ENCODE measurements at places on chromosomes 1 and 21.

- no peak for DNase-seq
These were observed 42.2 kb downstream of the ATP1B1 start for GRCh38 chr1:169148472-169149252.

- peak; percentile 47 for DNase-seq
These were observed 1.5 kb upstream of the HDGF start for GRCh38 chr1:156752843-156753482.

GRCh38 chr1:37616330-37616729 is 18.4 kb downstream of the RSPO1 start:
- DNase-seq: no peak

GRCh38 chr1:25563330-25564215 is 20.2 kb downstream of the LDLRAP1 start:
- no peak for DNase-seq

DNA sequence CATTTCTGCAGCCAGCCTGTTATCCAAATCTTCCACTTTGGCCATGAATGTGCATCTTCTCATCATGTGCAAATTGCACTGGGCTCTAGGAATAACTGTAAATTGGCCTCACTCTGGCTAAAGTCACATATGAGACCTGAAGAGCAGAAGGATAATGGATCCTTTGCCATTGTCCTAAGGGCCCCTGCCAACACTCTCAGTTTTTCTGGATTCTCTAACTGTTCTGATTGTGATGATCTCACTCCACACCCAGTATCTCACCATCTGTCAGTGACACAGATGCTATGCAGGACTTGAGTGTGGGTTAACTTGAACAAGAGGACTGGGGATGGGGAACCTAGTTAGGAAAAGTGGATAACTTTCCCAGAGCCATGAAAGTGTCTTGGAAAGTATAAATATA is 8.5 kb upstream of the FYB2 start:
- DNase-seq: no peak

GRCh38 chr1:48610628-48611542 is 138.9 kb upstream of the SPATA6 start:
- no peak for DNase-seq

DNA sequence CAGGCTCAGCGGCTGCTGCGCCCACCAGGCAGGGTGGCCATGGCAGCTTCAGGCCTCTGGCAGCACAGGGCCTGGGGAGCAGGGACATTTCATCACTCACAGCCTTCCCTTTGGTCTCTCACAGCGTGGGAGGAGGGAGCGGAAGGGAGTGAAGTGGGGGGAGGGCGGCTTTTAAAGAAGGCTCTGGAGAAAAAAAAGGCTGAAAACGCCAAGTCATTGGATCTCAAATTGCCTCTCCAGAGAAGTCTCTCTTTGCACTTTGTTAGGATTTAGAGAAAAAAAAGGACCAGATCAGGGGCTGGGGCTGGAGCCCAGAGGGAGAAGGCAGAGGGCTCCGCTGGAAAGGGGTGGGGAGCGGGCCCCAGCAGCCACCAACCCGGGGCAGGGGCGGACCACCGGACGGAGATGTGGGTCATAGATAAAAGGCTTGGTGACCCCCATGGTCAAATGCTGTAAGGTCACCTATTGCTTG is 209.9 kb downstream of the GRIK3 start:
- no peak for DNase-seq

GRCh38 chr1:53260631-53261247 is 22.4 kb upstream of the MAGOH start:
- DNase-seq: no peak

- no peak for DNase-seq
These were observed 1827.0 kb downstream of the MRPL39 start for GRCh38 chr21:23780326-23780725.

DNA sequence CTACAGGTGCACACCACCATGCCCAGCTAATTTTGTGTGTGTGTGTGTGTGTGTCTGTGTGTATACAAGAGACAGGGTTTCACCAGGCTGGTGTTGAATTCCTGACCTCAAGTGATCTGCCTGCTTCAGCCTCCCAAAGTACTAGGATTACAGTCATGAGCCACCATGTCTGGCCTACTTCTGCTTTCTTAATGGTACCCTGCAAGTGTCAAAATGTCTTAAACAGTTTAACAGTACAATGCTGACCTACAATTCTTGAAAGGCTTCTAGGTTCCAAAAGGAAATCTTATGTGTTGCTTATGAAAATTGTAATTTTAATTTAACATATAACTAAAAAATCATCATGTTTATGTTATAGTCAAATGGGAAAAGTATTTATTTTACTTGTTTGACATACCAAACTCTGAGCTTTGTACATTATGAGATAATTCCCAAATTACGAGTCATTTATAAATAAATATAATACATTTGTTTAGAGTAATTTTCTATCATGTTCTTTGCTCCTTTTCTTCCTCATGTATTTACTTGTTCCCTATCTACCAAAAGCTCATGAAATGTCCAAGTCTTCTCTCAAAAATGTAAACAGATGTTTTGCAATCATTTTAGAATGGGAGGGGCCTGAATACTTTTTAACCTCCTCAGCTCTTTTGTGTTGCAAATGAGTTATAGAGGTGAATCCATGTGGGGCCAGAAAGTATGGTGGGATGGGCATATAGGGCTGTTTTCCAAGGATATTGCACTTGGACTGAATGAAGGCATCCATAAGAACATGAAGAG is 8.4 kb upstream of the VCAM1 start:
- no peak for DNase-seq

GRCh38 chr1:206555473-206555935 is 48.2 kb downstream of the RASSF5 start:
- DNase-seq: no peak

GRCh38 chr1:207088161-207088560 is 499 bp upstream of the C4BPB start:
- DNase-seq: no peak

DNA sequence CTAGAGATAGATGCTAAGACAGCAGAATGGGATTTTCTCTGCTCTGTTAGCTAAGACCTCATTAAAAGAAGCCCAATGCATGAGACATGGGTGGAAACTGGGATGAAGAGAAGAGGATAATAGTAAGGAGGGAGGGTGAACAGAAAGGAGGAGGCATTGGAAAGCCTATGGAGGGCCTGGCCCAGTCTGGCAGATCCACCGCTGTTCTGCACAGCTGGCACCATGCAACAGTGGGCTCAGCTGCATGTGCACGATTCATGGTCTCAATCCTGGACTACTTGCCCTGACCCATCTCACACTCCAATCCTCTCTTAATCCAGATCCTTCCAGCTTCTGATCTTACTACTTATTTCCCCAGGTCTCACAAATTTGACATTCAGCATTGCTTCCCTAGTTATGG is 2.2 kb downstream of the PHC2 start:
- DNase-seq: no peak

DNA sequence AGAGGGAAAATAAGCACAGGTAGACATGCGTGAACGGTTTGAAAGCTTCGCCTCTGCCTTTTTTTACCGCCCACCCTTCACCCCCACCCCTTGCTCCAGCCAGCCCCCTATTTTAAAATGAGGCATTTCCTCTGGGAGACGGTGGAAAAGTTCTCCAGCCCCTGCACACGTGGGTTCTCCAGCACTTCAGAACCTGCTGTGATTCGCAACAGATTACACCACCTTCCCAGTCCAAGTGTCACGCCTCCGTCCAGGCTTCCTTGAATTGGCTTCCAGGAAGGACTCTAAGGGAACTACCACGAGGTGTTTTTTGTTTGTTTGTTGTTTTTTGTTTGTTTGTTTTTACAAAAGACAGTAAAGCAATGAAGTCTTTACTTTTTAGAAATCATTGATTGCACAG is 2.6 kb downstream of the LRRC7 start:
- no peak for DNase-seq

GRCh38 chr21:41510500-41510899 is 2.5 kb upstream of the TMPRSS2 start:
- no peak for DNase-seq

GRCh38 chr1:221693087-221693486 is 48.8 kb downstream of the DUSP10 start:
- DNase-seq: no peak

DNA sequence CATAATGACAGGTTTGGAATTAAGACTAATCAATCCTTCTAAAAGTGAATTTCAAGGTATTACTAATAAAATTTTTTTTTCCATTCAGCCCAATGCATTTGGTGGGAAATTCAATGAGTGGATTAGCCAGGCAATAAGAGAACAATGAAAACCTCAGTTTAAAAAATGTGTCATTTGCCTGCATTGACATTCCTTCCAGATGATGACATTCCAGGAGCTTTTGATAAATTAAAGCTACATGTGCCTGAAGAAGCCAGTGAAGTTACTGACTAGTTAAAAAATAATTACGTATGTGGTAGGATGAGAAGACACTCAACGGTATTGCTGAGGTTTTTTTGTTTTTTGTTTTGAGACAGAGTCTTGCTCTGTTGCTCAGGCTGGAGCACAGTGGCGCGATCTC is 37.9 kb upstream of the RC3H1 start:
- no peak for DNase-seq

GRCh38 chr1:77412069-77412819 is 130.4 kb downstream of the AK5 start:
- DNase-seq: peak; percentile 87

DNA sequence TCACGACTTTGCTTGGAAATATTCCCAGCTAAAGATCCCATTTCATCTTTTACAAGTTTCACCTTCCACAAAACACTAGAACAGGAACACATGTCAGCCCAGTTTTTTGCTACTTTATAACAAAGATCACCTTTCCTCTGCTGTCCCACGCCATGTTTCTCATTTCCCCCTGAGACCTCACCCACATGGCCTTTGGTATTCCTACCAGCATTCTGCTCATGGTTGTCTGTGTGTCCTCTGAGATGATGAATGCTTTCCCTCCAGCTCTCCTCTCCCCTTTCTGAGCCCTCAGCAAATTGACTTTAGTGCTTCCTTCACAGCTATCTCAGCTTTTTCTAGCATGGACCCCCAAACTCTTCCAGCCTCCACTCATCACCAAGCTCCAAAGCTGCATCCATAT is 32.3 kb upstream of the ABCG1 start:
- DNase-seq: no peak

GRCh38 chr1:16013220-16013907 is 4.5 kb downstream of the HSPB7 start:
- DNase-seq: no peak

DNA sequence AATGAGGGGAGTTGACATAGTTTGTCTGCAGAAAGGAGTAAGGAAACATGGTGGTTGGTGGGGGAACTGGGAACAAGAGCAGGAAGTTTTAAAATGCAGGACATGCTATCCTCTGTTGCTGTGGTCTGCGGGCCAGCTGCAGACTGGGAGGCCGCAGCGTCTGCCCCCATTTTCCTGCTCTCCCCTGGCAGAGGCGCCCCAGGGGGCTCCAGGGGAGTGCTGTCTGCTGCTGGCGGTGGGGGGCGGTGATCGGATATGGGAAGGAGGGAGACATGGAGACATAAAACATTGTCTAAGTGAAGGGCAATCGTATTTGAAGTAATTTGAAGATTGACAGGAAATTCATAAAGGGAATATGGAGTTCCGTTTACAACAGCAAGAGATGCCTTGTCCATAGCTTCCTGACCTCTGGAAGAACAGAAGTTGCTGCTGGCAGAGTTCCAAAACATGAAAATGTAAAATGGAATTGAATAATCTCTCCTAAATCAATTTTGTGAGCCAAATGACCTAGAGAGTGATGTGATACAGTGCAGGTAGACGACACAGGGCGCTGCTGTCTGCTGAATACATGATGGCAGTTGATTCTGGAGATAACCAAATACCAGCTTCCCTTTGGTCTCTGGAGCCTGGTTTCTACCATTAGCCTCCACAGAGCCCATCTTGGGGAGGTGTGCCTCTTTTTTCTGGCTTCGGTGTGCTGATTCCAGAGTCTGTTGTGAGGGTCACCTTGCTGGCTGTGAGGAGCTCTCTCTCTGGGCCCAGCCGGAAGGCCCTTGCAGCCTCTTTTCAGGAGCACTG is 61.0 kb downstream of the PCBP3 start:
- no peak for DNase-seq

GRCh38 chr1:85109475-85109874 is 61.2 kb upstream of the MCOLN3 start:
- DNase-seq: peak; percentile 17

GRCh38 chr1:51648180-51649109 is 31.6 kb downstream of the OSBPL9 start:
- peak; percentile 44 for DNase-seq

- DNase-seq: no peak
These were observed 158.8 kb downstream of the IGSF21 start for GRCh38 chr1:18266391-18266790.

DNA sequence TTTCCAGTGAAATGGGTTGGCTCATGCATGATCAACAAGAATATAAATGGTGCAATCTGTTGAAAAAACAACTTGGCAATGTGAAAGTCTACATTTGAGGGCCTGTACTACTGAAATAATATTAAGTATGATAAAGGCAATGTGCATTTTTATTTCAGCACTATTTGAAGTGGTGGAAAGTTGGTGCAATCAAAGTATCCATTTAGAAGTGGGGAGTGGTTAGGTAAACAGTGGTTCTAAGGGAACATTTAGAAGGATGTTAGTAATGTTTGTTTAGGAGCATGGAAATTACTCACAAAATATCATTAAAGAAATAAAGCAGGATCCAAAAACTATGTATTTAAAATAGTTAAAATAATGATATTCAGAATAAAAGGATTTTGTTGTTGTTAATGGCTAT is 60.2 kb downstream of the CHRM3 start:
- DNase-seq: no peak

DNA sequence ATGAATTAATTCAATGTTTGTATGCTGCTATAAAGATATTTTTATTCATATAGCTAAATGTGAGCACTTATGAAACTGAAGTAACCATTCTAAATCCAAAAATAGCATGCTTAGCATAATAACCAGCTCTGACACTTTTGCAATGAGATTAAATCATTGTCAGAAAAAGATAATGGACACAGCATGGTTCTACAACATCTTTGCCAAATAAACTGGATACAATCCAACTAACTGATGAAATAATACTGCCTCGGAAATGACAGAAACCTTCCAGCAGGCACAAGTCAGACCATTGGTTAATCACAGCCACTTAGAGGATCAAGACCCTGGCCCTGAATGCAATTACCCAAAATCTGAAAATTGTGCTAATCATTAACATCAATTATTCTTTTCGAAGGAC is 592.7 kb upstream of the ADGRL4 start:
- no peak for DNase-seq

- DNase-seq: no peak
These were observed 16.0 kb downstream of the SLX9 start for GRCh38 chr21:44955798-44956175.

DNA sequence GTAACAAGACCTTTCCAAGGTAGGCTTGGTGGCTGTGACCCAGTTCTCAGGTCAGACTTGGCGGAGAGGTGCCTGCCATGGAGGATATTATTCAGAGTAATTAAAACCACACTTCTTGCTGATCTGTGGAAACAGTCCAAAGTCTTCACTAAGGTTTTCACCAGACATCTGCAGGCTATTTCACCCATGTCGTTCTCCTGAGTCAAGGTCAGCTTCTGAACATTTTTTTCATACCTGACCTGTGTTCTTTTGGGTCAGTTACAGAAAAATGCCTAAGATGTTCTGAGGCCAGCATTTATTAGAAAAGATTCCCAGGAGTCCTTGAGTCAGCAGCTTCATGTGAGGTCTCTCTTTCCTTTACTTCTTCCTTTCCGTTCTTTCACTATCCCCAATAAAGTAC is 54.9 kb downstream of the RGL1 start:
- no peak for DNase-seq

GRCh38 chr1:19220080-19220846 is 10.2 kb upstream of the UBR4 start:
- no peak for DNase-seq

GRCh38 chr1:189939967-189940366 is 537.7 kb downstream of the BRINP3 start:
- no peak for DNase-seq

GRCh38 chr1:111463029-111463683 is 10.6 kb upstream of the C1orf162 start:
- DNase-seq: no peak

GRCh38 chr1:173082913-173083312 is 32.2 kb upstream of the TNFSF18 start:
- DNase-seq: no peak
